SW 1271 (cell line): ENCODE measurements at places on chromosomes 7 and 10.

- DNase-seq, result no peak
These were observed 80.2 kb downstream of the VWDE start for GRCh38 chr7:12323415-12323814.

GRCh38 chr10:123154711-123155505, 706 bp downstream of the BUB3 start:
- no peak for DNase-seq

DNA sequence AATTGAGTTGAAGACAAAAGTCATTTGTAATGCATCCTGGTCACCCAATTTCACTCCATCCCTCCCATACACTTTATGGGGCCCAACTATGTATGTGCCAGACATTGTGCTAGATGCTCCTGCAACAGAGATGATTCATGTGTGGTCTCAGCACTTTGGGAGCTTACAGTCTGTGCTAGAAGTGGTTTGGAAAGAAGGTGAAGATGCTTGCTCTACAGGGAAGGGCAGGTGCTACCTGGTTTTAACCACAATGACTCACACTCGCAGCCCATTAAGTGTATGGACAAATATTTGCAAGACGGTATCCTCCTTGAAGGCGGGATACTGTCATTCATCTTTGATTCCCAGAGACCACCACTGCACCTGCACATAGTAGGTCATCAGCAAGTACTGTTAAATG, 257.6 kb downstream of the OTUD1 start:
- DNase-seq, result no peak

GRCh38 chr7:105241198-105241597, 147.5 kb downstream of the SRPK2 start:
- DNase-seq, result no peak

DNA sequence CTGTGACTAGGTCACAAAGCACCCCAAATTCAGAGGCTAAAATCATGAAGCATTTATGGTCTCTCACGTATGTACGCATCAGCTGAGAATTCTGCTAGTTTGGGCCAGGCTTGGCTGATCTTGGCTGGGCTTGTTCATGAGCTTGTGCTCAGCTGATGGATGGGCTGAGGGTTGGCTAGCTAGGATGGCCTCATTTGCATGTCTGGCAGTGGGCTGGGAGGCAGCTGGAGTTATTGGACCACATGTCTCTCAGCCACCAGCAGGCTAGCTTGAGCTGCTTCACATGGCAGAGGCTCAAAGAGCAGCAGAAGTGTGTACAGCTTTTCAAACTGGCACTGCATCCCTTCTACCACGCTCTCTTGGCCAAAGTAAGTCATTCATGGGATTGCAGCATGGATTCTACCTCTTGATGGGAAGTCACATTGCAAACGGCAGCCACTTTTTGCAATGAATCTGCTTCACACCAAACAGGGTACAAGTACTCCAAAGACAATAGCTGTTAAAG, 770.3 kb downstream of the TYW1 start:
- DNase-seq, result no peak

DNA sequence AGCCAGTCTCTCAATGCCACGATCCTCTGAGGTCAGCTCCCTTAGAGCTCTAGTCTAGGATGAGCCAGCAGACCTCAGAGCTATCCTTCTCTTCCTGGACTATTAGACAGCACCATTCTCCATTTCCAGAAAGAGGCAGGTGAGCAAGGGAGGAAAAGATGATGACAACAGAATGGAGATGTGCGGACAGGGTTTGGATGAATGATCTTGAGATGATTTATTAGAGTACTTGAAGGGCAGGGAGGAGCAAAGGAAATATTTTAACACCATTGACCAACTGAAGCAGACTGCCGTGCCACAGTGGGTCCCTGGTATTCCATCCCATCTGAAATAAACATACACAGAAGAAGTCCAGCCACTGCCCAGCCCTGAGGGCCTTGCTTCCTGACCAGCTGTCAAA, 94.3 kb downstream of the CFAP58 start:
- DNase-seq, result no peak

DNA sequence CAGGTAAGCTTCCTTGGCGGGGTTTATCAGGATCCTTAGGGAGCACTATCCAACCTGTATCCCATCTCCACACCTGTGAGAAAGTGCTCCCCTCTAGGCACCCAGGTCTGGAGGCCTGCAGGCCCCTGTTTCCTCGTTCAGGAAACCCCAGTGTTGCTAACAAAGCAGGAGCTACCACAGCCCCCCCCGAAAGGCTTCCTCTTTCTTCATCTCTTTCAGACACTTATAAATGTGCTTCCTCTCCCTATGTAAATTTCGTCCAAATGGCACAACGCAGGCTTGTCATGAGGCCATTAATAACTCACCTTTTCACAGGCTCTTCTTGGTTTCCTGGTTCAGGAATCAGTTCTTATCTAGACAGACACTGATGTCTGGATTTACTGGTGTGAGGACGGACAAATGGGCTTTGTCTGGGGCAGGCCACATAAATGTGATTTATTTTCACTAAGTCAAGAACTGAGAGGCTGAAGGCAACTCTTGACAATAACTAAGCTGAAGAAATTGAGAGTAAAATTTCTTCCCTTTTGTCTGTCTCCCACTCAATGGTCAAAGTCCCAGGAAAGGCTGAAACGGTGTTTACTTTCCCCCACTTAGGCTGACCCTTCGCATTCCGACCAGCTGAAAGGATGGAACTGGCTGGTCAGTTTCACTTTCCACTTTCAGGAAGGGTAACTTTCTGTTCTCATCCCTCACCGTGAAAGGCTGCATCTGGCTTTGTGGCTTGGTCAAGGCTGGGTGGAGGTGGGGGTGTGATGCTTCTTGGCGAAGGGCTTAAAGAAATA, 46.8 kb downstream of the PIK3AP1 start:
- no peak for DNase-seq

GRCh38 chr7:10939237-10939910, 34.3 kb upstream of the PHF14 start:
- no peak for DNase-seq

DNA sequence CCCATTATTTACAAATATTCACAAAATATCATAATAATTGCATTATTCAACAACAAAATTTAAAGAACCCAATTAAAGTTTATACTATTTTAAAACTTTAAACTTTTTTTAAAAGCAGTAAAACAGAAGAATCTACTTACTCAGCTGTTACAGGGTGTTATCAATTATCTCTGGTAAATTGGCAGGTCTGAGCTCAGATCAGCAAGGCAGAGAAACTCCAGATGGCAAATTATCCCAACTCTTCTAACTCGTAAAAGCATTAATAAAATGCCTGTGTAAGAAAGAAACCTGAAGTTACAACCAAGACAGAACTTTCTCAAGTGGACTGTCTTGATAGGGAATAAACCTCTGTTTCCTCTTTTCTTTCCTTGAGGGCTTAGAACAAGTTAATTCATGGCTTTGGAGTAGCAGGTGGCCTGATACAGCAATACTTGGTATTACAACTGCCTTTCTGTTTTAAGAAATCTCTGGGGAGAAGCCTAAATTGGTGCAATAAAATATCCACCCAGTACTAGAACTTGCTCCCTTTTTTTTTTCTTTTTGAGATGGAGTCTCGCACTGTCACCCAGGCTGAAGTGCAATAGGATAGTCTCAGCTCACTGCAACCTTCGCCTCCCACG, 275.3 kb upstream of the MKLN1 start:
- DNase-seq, result no peak
